Gastrocnemius medialis (tissue), 4 donors: ENCODE measurements at places on chromosomes 6 and 20.

DNA sequence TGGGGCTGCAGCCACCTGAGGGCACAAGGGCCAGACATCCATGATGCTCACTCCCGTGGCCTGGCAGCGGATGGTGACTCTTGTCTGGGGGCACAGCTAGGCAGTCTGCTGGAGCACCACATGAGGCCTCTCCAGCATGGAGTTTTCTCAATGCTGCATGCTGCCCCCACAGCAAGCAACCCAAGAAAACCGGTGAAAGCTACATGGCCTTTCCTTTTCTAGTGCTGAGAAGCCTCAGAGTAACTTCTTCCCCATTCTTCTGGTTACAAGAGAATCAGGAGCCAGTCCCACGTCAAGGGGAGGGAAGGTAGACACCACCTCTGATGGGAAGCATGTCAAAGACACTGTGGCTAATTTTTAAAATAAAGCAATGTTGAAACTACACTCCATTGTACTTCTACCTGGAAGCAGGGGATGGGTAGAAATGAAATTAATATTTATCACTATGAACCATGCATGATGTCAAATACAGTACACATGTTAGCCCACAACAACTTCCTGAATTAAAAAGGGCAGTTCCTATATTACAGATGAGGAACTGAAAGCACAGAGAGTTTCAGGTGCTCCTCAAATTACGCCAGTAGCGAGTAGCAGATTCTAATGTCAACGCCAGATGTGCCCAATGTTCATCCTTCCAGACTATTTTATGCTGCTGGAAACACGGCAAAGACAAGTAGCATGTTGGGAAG, 101.5 kb downstream of the LAMP5 start:
- DNase-seq: no peak

GRCh38 chr6:95682476-95682875, 105.1 kb downstream of the MANEA start:
- no peak for DNase-seq

GRCh38 chr20:53070706-53071392, 98.7 kb downstream of the TSHZ2 start:
- DNase-seq: no peak

DNA sequence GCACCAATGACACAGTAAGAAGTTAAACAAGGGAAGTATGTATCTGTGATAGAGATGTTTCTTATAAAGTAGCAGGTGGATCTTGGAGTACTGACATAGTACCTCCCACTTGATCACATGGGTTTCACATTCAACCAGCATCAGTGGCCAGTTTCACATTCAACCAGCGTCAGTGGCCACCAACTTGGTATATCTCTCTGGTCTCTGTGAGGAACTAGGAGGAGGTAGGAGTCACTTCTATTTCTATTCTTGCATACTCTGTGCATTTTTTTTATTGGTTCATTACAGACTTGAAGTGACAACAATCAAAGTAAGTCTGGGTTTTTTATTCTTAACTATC, 200.3 kb upstream of the SIM1 start:
- no peak for DNase-seq

- no peak for DNase-seq
Measured at GRCh38 chr6:79064635-79065034, 13.4 kb downstream of the PHIP start.

DNA sequence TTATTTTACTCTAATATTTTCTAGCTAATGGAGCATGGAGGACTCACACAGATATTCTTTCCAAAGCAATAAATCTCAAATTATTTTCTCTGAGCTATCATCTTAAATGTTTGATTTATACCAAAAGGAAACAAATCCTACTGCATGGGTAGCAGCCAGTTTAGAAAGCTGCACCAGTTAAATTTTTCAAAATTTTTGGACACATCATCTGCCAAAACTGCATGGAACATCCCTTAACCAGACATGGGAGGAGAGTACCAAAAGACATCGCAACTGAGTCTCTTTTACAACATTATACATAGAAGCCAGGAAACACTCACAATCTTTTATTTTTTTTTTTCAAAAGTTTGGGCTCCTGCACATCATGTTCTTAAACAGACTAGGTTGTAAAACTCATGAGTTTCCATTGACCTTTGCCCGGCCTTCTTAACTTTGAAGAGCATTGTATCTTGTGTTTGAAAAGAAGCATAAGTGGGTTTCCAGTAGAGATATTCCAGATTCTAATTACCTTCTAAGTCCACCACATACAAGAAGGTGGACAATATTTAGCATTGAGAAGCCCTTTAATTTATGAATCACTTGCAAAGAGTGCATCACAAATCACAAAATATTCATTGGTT, 87.7 kb upstream of the HMGCLL1 start:
- no peak for DNase-seq

DNA sequence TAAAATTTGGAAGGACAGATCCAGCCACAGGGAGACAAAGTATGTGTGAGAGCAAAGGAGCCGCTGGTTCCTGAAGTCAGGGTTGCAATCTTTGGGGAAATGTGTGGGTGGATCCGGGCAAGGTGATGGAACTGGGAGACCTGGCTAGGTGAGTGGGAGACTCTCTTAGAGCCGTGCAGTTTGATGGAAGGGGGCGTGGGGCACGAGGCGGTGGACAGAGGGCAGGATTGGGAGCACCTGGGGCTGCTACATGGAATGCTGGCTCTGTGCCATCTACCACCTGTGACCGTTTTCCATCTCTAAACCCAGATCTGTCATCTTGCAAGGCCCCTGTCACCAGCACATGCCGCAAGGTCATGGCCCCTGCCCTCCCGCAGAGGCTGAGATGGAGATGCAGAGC, 268.4 kb downstream of the SMOC2 start:
- DNase-seq: no peak

GRCh38 chr6:157203312-157203744, 120.0 kb downstream of the TMEM242 start:
- DNase-seq: no peak
